Stimulated activated CD8-positive, alpha-beta memory T cell treated with anti-CD3 and anti-CD28 coated beads, Interleukin-15, amount 100 ng/mL, for 24 hours (primary cell): ENCODE measurements at places on chromosomes 6 and 20.

- no peak for DNase-seq
Measured at GRCh38 chr6:78749326-78749725, 118.0 kb upstream of the IRAK1BP1 start.

DNA sequence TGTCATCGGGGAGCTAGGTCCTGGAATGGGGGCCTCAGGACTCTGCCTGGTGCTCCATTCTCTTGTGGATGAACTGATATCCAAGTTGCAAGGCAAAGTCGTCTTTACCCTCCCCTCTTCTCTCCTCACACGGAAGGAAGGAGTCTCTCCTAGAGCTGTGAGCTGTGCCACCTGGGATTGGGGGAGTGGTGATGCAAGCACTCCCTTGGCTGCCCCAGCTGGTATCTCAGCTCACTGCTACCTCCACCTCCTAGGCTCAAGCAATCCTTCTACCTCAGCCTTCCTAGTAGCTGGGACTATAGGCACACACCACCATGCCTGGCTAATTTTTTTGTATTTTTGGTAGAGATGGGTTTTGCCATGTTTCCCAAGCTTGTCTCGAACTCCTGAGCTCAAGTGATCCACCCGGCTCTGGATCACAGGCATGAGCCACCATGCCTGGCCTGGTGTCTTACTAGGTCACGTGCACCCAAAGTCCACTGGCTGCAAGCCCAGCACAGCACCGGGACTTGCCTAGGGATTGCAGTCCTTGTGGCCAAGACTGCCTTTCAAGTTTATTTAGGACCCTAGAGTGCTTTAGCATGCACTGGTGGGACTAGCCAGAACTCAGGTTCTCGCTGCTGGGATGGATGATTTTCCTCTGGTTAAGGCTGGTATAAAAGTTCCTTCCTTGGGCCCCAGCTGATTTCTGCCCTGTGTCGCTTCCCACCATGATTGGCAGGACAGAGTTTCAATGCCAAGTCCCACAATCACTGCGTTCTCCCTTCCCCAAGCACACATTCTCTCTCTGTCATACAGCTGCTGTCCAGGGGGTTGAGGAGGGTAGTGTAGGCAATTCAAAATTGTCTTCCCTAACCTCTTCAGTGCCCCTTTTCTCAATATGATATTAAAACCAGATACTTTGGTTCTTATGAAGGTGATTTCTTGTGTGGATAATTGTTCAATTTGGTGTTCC is 33.5 kb downstream of the SMAP1 start:
- DNase-seq: no peak

DNA sequence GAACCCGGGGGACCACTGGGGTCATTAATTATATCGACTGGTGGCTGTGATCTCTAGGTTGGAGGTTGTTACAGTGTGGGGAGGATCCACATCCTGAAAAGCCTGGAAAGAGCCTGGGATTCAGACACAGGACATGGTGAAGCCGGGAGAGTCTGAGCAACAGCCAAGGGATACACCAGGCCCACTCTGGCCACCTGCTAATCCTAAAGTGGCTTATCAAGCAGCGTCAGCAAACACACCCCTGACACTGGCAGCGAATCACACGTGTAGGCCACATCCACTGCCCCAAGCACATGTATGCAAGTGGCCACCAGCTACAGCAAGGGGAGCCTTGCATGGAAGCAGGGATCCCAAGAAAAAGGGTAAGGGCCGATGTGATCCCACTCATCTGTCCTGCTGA is 41.0 kb downstream of the GFOD1 start:
- DNase-seq: no peak

- DNase-seq: no peak
Measured at GRCh38 chr20:38158701-38159351, 6.2 kb downstream of the TGM2 start.

DNA sequence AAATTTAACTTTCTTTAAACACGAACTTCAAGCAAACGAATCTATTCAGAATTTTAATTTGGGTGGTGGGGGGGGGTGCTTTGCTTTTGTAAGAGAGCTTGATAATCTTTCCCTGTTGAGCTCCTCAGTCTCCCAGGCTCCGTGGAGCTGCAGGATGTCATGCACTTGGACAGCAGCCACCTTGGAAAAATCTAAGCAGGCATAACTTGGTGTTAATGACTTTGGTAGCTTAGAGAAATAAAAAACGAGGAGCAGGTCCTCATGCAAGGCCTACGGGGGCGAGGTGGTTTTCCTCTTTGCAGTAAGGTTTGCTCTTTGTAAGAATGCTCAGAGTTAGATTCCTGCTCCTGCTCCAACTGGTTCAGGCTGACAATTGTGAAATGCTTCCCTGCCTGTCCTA is 102.3 kb downstream of the EDN1 start:
- no peak for DNase-seq

- no peak for DNase-seq
Measured at GRCh38 chr6:35730745-35731413, 6.0 kb upstream of the ARMC12 start.

DNA sequence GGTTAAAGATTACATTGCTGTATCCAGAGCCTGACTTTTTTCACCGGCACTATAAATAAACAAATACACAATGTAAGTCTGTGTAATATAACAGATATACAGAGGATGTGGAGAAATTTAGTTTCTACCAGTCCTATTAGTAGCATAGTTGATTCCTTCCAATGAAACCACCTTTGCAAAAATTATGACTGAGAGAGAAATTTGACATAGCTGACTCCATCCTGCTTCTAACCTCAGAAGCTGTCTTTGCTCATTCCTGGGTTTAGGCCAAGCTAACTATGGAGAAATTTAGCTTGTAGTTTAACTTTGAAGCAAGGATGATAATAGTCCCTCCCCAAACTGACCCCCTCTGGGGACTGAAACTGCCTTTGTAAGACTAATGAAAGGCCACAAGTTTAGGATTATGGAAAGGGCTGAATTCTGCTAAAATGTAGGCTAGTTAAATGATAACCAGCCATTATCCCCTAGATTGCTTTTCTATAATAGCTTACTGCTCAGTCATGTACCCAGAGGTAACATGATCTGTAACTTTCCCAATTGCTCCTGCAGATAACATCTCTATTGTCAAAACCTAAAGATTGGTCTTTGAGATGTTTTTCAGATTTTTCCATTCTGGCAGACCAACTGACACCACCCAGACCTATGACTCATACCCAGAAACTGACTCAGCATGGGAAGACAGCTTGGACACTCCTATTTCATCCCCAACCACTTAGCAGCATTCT is 172.8 kb upstream of the ARG1 start:
- DNase-seq: no peak

DNA sequence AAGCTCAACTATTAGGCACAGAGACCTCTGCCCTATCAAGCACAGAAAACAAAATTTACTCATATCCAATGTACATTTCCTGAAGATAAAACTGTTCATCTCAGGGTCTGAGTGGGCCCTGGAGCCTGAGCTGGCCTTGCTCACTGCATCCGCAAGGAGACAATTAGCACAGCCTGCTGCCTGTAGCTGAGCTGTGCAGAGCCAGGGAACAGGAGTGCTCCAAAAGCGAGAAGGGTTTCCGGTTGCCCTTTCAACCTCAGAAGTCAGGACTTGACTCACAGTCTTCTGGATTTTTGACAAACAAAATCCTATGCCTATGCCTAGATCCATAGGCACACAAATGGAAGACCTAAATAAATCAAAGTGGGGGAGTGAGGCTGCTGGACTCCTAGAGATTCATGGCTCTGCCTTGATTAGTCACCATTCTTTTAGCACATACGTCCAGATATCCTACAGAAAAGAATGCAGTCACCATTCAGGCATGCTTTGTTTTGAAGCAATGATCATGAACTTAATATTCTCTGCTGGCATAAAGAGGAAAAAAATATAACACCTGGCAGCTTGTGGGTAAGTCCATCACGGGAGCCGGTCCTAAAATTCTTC is 73.5 kb downstream of the BFSP1 start:
- no peak for DNase-seq

GRCh38 chr20:38055294-38055693 is 21.7 kb downstream of the RPRD1B start:
- no peak for DNase-seq

DNA sequence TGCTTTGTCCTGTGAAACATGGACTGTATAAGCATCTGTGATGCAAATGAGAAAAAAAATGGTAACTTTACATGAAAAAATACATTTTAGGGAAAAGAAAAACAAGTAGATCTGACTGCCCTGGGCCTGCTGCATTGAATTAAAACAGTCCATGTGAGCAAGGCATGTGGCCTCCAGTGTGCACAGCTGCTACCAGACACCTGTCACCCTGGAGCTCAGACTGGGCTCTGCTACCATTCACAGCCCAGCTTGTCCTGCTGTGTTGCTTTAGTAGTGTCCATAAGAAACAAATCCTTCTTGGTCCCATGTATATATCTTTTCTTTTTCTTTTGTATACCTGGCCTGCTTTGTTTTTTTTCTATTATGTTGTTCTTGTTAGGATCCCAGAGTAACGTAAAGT is 315.9 kb downstream of the NKAIN2 start:
- DNase-seq: no peak

DNA sequence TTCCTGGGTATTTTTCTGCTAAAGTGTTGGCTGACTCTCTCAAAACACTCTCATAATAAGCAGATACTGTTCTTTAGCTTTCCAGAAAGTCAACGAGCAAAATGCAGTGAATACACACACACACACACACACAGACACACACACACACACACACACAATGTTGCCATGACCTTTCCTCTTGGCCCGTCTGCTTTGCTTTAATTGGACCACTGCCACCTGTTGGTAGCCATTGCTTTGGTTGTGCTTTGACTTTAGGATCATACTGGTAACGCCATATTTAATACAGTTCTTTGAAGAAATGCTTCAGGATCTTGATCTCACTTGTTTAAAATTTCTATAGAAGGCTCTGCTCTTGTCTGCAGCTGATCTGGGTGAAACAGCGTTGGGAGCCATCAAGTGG is 4.4 kb downstream of the FIG4 start:
- no peak for DNase-seq

DNA sequence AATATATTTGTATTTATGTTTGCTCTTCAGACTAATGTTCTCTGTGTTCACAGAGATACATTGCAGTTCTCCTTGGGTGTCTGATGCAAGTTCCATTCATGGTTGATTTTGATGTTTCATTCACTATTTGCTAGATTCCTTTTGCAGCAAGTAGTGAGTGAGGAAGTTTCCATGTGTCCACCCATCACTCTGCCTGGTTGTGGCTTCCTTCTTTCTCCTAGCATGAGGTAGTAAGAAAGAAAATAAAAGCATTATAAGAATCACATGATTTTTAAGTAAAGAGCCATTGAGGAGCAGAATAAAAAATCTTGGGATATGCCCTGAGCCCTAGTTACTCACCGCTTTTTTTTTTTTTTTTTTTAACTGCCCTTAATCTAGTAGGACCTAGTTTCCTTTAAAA is 8.7 kb downstream of the SASH1 start:
- no peak for DNase-seq

- DNase-seq: no peak
Measured at GRCh38 chr20:58603721-58604120, 47.4 kb upstream of the STX16 start.

GRCh38 chr6:36834576-36835341 is 4.5 kb downstream of the CPNE5 start:
- DNase-seq: no peak

GRCh38 chr6:111730864-111731263 is 125.2 kb upstream of the TRAF3IP2 start:
- DNase-seq: no peak

DNA sequence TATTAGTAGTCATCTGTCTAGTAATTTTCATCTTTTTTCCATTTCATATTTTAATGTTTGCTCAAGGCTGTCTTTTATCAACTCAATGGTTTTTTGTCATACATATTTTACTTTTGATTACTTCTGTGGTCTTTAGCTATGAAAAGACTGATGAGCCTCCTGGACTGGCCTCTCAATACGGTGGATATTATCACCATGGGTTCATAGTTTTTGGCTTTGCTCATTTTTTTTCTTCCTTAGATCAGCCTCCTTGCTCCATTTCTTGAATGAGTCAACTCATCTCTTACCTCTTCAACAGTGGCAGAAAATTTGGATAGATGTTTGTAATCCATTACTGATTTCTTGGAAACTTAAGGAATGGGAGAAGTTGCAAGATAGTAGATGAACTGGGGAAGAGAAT is 80.1 kb upstream of the ELOVL5 start:
- DNase-seq: no peak

DNA sequence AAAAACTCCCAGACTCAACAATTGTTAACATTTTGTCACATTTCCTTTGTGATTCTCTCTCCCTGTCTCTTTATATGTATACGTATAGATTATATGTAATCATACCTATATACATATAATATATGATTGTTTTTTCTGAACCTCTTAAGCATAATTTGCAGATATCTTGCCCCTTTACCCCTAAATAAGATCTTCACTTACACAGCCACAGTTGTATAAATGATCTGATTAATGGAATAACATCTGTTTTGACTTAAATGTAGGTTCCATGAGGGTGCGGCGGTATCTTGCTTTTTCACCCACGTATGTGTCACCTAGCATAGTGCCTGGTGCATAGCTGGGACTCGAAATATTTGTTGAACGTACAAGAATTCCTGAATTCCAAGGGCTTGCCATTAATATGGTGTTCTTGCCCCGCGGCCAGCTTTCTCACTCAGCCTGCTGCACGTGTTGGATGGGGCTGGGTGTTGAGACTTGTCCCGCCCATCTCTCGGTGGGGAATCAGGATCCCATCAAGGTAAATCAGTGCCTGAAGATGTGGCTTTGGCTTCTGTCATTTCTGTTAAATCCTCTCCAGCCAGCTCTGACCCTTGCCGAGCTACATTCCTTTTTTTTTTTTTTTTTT is 10.4 kb upstream of the MANBAL start:
- DNase-seq: no peak

DNA sequence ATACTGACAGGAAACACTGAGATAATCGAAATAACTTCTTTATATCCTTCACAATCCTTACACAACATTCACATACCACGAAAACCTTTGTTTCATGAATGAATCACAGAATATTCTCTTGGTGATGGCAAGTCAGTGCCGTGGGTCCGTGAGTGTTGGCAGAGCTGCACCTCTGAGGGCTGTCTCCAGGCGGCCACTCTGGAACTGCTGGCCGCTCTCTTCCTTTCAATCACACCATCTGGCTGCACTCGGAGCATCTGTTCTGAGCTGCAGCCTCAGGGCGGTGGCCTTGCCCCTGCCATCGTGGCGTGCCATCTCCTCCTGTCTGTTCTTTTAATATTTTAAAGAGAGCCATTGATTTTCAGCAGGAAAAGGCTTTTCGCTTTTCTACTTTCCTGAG is 129.4 kb upstream of the AFDN start:
- no peak for DNase-seq

DNA sequence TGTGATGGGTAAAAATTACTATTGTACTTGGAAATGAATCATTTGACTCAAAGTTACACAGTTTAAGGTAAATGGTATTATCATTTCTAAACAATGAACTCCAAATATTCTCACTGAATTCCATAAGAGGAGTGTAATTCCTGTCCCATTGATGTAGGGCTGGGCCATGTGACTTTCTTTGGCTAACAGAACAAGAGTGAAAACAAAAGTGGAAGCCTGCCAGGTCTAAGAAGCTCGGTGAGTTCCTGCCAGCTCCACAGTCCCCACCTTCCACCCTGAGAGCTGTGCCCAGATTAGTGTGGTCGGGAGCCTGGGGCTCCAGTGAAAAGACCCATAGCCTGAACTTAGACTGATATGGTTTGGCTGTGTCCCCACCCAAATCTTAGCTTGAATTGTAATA is 24.6 kb downstream of the TBXT start:
- DNase-seq: no peak

- no peak for DNase-seq
Measured at GRCh38 chr6:41547799-41548097, 1.6 kb downstream of the FOXP4 start.
